Activated gamma-delta T cell treated with Interleukin-2 at 50 U/mL for 16 hours (primary cell): ENCODE measurements at places on chromosomes 11 and 22.

DNA sequence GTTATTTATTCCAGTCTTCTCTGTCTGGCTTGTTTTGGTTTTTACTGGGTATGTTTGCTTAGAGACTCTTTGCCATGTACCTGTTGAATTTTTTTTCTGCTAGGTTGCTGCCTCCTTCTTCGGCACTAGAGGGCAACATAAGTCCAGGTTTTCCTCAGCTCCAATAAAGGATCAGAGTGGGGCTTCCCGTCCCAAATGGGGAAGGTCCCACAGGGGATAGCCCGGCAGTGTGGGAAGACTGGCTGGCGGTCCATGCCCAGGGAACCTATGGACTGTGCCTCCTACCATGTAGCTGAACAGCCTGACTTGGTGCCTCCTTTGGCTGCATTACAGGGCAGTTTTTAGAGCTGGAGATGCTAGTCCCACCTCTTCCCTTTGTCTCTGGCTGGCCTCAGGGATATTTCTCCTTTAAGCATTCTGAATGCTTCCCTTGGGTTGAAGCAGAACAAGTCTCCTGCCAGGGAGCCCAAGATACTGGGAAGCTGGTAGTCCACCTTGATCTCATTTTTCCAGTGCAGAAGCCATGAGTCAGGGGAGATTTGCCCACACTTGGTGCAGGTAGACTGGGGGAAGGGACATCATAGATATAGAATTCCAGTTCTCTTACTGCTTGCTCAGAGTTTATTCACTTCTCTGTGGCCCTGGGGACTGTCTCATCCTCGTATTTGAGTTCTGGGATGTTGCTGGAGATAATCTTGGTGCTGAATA is 60.2 kb downstream of the BRD1 start:
- no peak for DNase-seq

GRCh38 chr11:65415499-65416340 is 6.9 kb upstream of the NEAT1 start:
- no peak for DNase-seq

DNA sequence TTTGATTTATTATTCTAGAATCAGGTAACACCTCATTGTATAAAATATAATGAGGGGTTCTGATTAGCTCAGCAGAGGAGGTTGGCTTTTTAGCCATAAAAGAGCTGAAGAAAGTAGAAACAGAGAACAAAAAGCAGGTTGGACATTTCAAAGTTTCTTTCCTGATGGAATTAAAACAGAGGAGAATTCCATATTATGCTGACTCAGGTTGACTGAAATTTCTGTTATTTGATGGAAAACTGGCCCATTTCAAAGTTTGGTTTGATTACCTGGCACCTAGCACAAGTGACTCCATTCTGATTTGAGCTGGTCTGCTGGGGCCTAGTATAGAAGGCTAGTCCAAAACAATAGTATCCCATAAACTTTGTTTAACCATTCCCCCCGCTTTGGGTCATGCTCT is 24.9 kb downstream of the OR56B4 start:
- DNase-seq, result no peak

- no peak for DNase-seq
These were observed 47.0 kb upstream of the TIMP3 start for GRCh38 chr22:32754413-32755041.

GRCh38 chr11:130848361-130849214 is 67.7 kb downstream of the SNX19 start:
- DNase-seq, result no peak

DNA sequence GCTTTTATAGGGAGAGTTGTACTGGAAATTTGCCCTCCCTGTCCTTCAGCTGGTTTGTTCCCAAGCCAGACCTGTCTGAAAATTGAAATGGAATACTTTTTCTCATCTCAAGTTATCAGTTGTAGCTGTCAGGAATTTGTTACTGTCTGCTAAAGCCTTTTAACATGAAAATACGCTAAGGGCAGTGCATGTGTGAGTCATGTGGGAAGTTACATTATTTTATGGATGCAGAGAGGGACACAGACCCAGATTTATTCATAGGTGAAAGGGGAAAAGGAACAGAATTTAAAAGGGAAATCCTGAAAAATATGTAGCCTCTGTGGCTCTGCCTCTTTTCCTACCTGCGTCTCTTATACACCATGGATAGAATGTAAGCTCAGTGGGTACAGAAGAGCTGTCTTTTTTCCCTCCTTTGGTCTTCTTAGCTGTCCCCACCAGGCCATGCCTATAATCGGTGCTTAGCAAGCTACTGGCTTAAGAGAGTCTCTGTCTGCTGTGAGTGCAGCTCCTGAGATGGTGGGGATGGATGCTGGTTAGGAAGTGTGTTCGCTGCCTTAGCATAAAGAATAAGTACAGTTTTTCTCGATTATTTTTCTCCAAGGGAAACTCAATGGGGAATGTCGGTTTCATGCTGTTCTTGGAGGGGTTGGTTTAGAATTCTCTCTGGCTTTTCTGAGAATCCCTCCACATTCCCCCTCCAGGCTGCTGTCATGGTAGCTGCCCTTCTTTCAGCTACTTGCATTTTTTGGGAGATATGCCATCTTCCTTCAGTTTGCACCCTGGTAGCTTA is 166.8 kb downstream of the TEAD1 start:
- no peak for DNase-seq

GRCh38 chr11:17272801-17273200 is 3.7 kb upstream of the NUCB2 start:
- DNase-seq, result no peak

DNA sequence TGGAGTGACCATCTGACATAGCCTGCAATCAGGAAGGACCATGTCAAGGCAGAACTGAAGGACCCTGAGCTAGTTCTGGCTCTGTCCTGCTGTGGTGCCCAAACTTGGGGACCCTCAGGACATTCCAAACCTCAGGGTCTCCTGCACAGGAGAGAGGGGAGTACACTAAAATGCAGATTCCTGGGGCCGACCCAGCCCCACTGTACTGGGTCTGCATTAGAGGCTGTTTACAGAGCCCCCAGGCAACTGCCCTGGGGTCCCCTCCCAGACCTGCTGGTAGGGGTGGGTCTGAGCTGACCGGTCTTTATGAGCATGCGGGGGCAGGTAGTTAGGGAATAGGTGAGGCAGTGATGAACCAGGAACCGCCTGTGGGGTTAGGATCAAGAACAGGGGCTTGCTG is 6.8 kb downstream of the TRPM5 start:
- no peak for DNase-seq

- DNase-seq, result no peak
These were observed 417.8 kb upstream of the CCDC179 start for GRCh38 chr11:23278121-23278520.

- no peak for DNase-seq
These were observed 268.9 kb downstream of the LRRC4C start for GRCh38 chr11:41190437-41191082.

- DNase-seq, result no peak
These were observed 6.1 kb upstream of the RFPL2 start for GRCh38 chr22:32211011-32211410.

DNA sequence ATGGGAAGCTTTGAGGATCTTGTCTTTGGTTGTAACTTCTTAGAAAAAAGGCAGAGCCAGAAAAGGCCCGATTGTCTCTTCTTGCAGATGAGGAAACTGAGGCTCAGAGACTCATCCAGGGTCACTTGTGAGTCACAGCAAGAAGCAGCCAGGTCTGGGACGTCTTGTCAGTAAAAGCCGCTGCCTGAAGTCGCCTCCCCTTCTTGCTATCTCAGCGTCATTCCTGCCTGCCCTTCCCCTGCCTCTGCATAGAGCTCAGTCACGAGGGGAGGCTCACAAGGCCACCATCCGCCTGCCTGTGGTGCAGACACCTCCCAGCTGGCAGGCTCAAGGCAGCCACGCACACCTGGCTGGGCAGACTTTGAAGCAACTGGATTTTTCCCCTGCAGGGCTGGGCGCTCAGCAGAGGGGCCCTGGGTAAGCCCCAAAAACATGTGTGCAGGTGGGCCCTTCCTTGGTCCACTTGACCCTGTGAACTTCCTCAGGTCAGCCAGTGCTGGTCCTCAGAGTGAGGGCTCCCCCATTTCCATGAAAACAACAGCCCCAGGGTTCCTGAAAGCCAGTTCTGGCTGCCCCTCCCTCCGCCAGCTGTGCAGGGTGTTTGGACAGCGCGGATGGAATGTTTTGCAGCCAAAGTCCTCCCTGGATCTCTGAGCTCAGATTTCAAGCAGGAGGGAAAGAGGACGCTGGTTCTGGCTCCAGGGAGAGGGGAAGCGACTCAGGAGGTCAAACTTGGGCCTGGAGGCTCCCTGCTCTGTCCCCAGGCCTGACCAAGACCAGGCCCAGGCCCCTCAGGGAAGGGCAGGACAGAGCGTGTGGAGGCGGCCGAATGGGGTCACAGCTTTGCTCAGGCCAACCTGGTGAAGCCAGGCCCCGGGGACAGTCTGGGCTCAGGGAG is 6.0 kb upstream of the RAB3IL1 start:
- DNase-seq, result no peak

GRCh38 chr22:29704528-29705285 is 15.1 kb upstream of the CABP7 start:
- DNase-seq, result no peak

DNA sequence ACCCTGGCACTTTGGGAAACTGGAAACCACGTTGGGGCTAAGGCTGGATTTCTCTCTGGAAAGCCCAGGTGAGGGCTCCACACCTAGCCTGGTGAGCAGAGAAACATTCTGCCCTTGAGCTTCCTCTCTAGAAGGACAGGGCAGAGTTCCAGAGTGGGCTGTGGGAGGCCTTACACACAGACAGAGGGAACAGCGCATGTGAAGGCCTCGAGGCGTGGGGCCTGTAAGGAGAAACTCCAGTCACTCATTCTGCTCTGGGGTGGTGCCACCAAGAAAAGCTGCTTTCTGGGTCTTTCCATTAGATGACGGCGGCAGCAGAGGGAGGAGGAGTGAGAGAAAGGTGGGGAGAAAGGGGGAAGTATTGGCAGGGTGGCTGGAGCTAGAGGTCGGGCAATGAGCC is 183.1 kb downstream of the CHST1 start:
- DNase-seq, result no peak

GRCh38 chr11:60989093-60989650 is 17.7 kb downstream of the CD6 start:
- no peak for DNase-seq

- no peak for DNase-seq
These were observed 58.3 kb downstream of the PRR5L start for GRCh38 chr11:36354221-36355003.

GRCh38 chr11:88310246-88310645 is 27.3 kb downstream of the CTSC start:
- DNase-seq, result no peak

DNA sequence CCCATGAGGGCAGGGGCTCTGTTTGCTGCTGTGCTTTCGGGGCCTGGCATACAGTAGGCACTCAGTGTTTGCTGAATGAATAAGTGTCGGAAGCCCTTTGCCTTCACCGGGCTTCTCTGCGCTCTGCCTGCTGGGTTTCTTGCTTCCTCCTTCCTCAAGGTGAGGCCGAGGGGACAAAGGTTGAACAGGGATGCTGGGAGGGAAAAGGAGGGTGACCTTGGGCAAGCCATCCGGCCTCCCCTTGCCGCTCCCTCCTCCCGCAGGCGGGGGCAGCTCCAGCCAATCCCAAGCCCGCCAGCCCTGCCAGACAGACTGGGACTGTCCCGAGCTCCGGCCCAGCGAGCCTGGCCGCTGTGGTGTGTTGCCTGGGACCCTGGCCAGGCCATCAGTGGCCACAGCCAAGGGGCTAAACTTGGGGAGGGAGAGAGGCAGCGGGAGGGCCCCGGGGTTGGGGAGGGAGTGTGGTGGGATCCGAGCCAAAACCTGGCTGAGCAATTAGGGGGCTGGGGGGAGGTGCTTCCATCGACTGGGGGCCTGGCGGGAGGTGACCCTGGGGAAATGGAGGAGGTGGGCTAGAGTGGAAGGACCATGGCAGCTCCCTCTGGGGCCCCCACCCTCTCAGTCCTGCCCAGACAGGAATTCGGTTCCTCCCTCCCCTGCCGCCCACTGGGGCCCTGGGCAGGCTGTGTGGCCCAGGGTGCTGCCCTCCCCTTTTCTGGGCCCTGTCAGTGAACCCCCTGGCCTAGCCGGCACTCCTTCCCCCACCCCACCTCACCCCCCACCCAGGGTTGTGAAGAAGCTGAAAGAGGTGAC is 3.4 kb upstream of the RCOR2 start:
- DNase-seq, result no peak

GRCh38 chr11:93188726-93189125 is 9.1 kb downstream of the SLC36A4 start:
- no peak for DNase-seq

DNA sequence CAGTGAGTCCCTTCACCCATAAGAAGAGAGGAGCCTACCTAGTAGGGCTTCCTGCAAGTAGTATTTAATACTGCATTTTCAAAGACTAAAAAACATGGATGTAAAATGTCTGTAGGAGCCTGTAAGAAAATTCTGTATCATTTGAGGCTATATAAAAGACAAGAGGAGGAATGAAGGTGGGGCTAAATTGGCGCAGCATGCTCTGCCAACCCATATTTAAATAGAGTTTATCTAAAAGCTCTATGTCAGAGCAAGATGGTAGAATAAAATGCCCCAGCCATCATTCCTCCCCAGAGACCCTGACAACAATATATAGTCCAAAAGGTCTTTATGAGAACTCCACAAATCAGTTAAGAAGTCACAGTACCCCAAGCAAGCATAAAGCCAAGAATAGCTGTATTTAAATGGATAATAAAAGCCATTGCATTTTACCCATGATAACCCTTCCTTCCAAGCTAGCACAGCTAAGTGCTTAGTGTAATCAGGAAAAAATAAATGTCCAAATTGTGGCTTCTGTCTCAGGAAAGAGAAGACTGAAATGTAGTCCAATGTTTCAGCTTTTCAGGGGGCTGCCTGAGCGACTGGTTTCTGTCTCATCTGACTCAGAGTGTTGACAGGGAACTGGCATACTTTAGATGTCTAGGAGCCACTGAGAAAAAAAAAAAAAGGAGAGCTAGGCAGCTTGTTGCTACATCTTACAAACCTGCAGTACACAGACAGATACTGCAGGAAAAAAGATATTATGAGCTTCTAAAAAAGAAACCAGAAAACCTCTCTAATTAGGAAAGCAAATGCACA is 258.6 kb downstream of the METTL15 start:
- no peak for DNase-seq
